ENCODE measurements at places on chromosomes 4 and X.

DNA sequence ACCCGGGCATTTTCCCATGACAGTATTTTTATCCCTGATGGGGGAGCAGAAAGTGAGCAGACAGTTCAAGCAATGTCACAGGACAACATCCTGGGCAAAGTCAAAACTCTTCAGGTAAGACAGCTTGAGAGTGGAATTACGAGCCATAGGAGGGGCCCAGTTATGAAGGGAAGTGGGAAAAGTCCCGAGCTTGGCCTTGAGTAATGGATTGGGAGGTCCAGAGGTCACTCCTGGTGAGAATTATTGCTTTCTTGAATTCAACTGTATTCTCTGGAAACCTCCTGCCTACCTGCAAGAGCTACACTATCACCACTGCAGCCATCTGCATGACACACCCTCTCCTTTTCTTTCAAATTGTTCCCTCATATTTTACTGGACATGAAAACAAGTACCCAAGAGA lies 89.1 kb downstream of the AASDH start:
- no peak for DNase-seq

DNA sequence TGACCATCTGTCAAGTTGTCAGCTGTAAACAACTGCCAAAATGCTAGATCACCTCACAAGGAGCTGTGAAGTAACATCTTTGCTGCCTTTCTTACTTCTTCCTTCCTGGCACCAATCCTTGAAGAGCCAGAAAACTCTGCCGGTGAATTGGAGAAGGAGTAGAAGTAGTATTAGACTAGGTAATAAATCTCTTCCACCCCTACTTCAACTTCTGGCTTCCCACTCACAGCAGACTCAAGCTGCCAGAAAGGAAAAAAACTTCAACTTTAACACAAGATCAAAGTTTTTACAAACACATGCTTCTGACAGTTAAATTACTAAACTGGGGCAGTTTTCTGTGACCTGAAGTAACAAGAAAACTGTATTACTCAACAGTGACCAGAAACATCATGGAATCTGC lies 164.7 kb upstream of the SLC7A11 start:
- DNase-seq = no peak

GRCh38 chr4:16588651-16589050 lies 309.8 kb downstream of the LDB2 start:
- no peak for DNase-seq

DNA sequence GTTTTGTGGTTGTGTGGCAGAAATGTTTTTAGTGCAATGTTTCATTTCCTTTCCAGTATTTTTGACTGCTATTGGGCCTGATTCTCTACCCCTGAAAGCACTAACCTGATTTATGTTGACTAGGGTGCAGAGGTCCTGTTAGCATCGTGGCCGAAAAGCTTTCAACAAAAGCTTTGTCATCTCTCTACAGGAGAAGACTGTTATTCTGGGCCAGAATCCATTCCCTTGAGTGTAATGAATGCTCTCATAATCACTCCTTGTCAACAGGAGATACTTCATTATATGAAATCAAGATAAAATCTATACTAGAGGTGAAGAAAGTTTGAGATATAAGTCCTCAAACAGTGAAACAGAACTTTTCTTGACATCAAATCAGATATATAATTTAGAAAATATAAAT lies 195.5 kb downstream of the ZNF330 start:
- no peak for DNase-seq

DNA sequence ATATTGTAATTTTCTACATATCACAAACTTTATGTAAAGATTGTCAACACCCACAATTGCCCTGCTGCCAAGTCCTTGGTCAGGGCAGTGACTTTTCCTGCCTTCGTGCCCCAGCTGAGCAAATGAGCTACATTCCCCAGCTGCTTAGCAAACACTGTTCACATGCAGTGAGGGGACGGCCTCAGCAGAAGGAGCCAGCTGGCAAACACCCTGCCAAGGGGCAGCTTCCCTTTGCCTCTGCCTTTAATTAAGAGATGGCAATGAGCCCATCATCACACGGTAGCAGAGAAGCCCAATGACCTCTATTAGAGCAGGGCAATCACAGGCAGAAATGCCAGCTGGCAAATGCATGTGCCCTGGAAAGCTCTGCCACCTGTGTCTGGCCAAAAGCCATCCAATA lies 253.4 kb downstream of the EPHA5 start:
- DNase-seq = no peak

GRCh38 chr4:75821966-75822365 lies 80.3 kb downstream of the PPEF2 start:
- no peak for DNase-seq

GRCh38 chr4:34649716-34650115 lies 1594.6 kb downstream of the ARAP2 start:
- DNase-seq = no peak

DNA sequence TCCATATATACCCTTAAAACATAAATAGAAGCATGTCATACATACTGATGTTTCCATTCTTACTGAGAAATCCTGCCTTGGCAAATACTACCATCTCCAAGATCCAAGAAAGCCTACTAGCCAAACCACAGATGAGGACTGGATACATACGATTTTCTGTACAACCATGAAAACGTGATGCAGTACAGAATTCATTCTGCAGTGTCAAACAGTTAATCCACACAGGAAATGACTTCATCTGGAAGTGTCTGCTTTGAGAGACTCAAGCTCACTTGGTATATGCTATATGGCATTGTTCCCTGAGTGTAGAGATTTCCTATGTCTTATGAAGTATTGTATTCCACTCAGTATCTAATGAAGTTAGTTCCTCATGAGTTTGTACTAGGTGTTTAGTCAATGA lies 94.3 kb downstream of the CT47B1 start:
- DNase-seq = no peak

DNA sequence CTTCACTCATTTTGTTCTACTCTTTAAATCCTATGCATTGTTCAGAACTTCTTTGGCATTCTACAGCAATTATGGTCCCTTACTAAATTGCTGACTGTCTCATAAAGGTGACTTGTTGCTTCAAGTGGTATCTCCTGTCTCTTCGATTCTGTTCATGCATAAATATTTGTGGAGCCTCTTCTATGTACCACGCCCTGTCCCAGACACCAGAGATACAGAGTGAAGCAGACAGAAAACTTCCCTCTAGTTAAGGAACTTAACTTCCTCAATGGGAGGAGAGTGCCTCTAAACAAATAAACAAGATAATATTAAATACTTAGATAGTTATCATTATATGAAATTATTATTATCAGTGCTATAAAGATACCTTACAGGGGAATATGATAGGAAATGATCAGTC lies 235.7 kb downstream of the FRAS1 start:
- no peak for DNase-seq

- DNase-seq = no peak
Measured at GRCh38 chrX:33126469-33126868, 84.9 kb downstream of the DMD start.

GRCh38 chrX:41441934-41442823 lies 5.0 kb upstream of the NYX start:
- no peak for DNase-seq

DNA sequence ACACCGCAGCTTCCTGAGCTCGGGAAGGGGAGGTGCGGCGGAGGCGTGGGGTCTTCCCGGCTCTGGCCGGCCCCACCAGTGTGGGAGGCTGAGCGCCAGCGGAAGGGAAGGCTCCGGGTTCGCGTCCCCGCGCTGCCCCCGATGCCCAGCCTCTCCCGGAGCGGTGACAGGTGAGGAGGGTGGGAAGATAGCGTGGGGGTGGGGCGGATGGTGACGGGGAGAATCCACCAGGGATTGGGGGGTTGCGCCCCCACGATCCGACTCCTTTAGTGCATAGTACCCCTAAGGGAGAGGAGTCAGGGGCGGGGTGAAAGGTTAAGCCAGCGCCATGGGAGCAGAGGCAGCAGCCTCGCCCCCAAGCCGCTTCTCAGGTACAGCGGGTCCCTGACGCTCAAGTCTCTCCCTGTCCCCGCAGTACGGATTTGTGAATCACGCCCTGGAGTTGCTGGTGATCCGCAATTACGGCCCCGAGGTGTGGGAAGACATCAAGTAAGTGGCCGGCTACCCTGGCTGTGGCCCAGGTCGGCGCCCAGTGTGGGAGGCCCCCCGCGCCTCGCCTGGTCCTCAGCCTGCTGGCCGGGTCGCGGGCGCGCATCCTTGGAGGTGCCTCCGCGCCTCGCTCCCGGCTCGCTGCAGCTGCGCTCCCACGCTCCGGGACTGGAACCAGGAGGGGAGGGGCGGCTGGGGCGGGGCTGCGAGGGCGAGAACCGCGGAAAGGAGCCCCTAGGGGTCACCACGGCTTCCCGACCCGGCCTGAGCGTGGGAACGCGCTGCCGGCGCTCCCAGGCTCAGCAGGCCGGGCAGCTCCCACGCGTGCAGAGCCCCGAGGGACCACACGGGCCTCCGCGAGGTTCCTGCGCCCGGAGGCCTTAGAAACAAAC lies 791 bp downstream of the GUCY1B1 start:
- DNase-seq = no peak

GRCh38 chrX:101417190-101417589 lies 9.2 kb downstream of the HNRNPH2 start:
- no peak for DNase-seq

DNA sequence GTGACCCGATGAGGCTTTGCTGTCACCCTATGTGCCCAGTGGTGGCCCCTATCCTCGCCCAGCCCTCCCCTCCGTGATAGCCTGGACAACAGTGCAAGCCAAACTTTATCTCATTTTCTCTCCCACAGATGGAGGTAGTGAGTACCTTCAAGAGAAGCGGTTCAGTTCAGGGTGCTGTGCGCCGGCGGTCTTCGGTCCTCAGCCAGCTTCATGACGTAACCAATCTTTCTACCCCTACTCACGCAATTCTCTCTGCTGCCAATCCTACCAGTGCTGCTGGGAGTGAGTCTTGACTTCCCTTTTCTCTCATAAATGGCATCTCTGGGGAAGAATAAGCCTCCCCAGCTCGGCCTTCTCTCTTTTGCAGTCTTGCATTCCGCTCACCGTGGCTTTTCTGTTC lies 29.5 kb downstream of the CCNQ start:
- DNase-seq = no peak

DNA sequence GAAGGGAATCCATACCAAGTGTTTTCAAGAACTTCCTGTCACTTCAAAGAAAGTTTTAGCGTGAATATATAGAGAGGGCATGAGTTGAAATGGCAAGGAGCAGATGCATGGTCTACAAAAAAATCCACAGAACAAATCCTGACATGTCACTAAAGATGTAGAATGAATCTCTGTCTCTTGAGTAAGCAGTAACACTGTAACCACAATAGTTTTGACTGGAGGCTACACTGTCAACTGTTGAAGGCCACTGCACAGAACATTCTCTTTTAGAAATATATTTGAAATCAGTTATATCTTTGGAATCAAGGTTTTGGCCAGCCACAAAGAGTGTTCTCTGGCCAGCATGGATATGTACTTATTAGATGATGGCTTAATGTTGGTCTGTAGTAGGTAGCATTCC lies 83.8 kb downstream of the VCX3B start:
- DNase-seq = no peak

GRCh38 chr4:88802585-88803286 lies 105.1 kb upstream of the NAP1L5 start:
- no peak for DNase-seq

GRCh38 chr4:103018391-103019307 lies 856 bp downstream of the SLC9B1 start:
- no peak for DNase-seq

DNA sequence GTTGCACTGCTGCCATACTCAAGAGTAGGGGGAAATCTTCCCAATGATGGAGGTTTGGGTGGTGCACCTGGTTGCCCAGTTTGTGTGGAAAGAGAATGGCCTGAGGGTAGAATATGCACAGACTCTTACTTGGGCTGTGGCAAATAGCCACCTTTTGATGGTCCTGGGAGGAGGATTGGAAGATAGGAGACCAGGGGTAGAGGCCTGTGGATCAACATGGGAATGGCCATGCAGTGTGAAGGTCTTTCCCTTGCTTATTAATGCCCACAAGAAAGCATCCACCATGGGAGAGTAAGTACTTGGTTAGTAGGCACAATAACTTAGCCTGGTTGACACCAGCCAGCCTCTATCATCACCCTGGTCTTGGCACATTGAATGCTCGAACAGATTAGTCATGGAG lies 156.8 kb upstream of the LEF1 start:
- no peak for DNase-seq

- DNase-seq = no peak
Measured at GRCh38 chr4:143700416-143701352, at the start of gene FREM3. Gene FREM3, minus strand, starts transcription at chr4:143700675. Its CDS starts 0 bp downstream, at chr4:143700675.

- no peak for DNase-seq
Measured at GRCh38 chr4:1057403-1057745, 45.9 kb downstream of the FGFRL1 start.

DNA sequence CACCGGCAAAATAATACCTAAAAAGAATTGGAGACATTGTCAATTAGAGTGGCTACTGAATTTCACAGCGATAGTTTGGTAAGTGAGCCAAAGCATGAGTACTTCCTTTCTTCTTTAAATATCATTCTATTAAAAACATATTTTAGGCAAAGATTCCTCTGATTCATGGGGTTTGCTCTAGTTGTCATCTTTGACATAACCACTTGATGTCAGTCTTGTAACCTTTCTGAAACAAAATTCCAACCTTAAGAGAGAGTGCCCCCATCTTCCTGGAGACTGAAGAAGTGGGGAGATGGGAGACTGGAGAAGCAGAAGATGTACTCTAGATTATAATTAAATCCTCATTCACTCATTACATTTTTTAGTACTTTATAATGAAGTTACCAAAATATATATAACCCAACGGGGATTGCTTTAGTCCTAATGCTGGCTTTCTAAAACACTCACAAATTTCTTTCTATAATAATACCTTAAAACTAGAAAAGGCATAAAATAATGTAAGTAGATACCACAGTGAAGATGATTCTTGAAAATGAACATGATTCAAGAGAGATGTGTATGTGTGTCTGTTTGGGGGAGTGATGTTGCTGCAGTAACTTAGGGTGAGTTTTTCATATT lies 96.4 kb downstream of the EMCN start:
- no peak for DNase-seq

Measured in NCI-H187 treated with DMSO at 0.1 percent for 48 hours (cell line).